ENCODE measurements at places on chromosomes 7 and 10. TPM values are rescaled to one million over a fixed set of nuclear protein-coding genes. Genes with fewer than 3 reads are reported as not detected.

DNA sequence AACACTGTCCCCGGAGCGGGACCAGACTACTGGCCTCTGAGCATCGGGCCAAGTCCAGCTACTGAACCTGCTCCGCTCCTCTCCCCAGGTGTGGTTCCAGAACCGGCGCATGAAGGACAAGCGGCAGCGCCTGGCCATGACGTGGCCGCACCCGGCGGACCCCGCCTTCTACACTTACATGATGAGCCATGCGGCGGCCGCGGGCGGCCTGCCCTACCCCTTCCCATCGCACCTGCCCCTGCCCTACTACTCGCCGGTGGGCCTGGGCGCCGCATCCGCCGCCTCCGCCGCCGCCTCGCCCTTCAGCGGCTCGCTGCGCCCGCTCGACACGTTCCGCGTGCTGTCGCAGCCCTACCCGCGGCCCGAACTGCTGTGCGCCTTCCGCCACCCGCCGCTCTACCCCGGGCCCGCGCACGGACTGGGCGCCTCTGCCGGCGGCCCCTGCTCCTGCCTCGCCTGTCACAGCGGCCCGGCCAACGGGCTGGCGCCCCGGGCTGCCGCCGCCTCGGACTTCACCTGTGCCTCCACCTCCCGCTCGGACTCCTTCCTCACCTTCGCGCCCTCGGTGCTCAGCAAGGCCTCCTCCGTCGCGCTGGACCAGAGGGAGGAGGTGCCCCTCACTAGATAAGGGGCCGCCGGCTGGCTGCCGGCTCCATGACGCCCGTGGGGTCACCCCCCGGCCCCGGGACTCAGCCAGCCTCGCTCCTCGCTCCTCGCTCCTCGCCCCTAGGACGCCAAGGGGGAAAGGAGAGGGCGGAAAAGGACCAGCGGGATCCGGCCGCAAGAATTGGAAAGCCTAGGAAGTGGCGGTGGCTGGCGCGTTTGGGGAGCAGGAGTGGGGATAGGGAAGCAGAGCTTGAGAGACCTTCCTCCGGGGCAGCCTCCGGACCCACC, 3.4 kb downstream of the EVX1 start:
- no peak for DNase-seq

GRCh38 chr7:17090751-17091150, 207.7 kb upstream of the AHR start:
- no peak for DNase-seq

GRCh38 chr7:80772347-80772993, 134.0 kb downstream of the CD36 start:
- no peak for DNase-seq

- DNase-seq: no peak
Observed at GRCh38 chr10:95513941-95514392, 47.2 kb downstream of the SORBS1 start.

GRCh38 chr7:115274-115911, 77.0 kb upstream of the FAM20C start:
- DNase-seq: peak; percentile 66

- DNase-seq: no peak
Observed at GRCh38 chr7:153948060-153948459, 104.1 kb upstream of the DPP6 start.

- no peak for DNase-seq
Observed at GRCh38 chr7:111650456-111650999, 88.2 kb upstream of the IMMP2L start.

MYH16 gene
- not detected for total RNA-seq

XRCC2 gene
- 0.14 TPM for total RNA-seq

TAS2R41 gene
- total RNA-seq: not detected

GPER1 gene
- 9.2 TPM for total RNA-seq

NDUFB2 gene
- 142 TPM for total RNA-seq

WASL gene
- 25.4 TPM for total RNA-seq

SVOPL gene
- total RNA-seq: not detected

Measured in right lobe of liver (tissue), 6 donors.